Lower lobe of right lung (tissue), 2 donors: ENCODE measurements at places on chromosomes 7 and 10.

GRCh38 chr10:66192162-66192831 lies 733.5 kb upstream of the LRRTM3 start:
- no peak for DNase-seq

DNA sequence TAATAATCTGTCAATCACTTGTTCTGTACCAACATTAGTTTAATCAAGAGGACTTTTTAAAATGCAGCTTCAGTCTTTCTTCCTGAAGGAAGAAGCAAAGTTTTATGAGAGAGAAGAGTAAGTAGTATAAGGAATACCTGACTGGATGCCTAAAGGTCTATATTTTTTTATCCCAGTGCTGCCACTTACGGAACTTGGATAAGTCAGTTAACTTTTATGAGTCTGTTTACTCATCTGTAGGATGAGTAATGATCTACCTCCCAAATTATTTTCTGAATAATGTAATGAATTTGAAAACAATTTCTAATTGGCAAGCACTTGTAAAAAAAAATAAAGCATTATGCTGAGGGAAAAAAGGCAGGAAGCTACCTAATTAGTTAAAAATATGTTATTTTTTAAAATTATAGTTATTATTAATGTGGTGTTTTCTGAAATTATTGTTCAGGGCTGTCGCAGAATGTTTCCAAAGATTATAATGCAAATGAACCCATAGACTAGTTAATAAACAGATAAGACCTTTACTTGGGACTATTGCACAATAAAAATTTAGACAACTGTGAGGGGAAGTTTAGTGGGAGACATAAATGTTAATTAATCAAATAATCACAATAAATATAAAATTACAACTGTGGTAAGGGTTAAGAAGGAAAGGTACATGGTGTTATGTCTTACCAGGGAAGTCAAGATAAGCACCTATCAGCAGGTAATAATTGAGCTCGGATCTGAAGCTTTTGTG lies 24.6 kb downstream of the SLK start:
- DNase-seq: no peak

DNA sequence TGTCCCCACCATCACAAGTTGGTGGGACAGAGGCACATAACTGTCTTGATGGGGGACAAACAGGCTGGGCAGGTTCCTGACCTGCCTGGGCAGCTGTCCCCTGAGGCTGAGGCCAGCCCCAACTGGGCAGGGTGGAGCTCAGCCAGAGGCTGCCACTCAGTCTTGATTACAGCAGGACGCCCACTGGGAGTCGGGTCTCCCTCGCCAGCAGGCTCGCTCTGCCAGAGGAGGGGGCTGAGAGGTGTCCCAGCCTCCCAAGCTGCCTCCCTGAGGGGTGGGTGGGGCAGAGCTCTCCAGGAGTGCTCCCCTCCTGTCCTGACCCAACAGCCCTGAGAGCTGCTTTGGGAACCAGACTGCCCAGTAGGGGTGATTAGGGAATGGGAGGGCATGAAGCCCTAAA lies 1.8 kb upstream of the CAMK2G start:
- DNase-seq: no peak

DNA sequence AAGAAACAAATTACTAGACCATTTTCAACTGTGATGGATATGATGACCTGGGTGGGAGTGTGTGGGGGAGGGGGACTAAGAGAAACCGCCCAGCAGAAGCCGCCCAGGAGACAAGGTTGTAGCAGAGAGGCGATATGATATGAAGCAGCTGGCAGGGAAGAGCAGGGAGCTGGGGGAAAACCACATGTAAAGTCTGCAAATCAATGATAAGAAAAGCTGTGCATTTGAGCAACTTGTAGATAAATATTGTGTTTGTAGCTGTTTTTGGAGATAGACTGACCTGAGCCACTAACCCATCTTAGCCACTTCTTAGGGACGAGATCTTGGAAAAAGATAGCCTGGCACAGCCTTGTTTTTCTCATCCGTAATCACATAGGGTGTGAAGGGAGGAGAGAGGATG lies 252.6 kb downstream of the SEC23IP start:
- no peak for DNase-seq

- DNase-seq: no peak
Observed at GRCh38 chr7:10100572-10100971, 873.1 kb upstream of the PHF14 start.

- no peak for DNase-seq
Observed at GRCh38 chr7:134892963-134893362, 93.3 kb upstream of the AGBL3 start.

GRCh38 chr7:116236020-116236630 lies 25.8 kb downstream of the TES start:
- no peak for DNase-seq

- DNase-seq: no peak
Observed at GRCh38 chr10:118028619-118029018, 18.1 kb downstream of the RAB11FIP2 start.

DNA sequence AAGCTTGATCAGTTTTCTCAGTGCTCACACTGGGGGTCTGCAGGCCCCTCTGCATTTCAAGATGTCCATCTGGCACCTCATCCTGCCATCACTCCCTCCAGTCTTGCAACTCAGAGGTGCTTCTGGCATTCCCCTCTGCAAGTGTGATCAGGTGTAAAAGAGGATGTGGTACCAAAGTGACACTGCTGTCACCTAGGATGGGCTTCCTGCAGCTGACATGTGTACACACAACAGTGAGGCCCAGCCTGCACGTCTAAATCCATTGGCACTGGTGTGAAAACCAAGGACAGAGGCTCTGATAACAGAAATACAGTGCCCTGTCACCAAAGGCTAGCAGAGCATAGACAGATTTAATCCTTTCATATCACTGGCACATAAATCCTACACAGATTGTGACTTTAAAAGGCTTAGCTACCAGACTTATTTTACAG lies 162.5 kb upstream of the CELF2 start:
- no peak for DNase-seq

- no peak for DNase-seq
Observed at GRCh38 chr7:110839866-110840265, 251.1 kb upstream of the LRRN3 start.

- no peak for DNase-seq
Observed at GRCh38 chr10:78415111-78415510, 381.4 kb downstream of the RPS24 start.

- no peak for DNase-seq
Observed at GRCh38 chr7:22564511-22565045, 64.6 kb upstream of the STEAP1B start.

DNA sequence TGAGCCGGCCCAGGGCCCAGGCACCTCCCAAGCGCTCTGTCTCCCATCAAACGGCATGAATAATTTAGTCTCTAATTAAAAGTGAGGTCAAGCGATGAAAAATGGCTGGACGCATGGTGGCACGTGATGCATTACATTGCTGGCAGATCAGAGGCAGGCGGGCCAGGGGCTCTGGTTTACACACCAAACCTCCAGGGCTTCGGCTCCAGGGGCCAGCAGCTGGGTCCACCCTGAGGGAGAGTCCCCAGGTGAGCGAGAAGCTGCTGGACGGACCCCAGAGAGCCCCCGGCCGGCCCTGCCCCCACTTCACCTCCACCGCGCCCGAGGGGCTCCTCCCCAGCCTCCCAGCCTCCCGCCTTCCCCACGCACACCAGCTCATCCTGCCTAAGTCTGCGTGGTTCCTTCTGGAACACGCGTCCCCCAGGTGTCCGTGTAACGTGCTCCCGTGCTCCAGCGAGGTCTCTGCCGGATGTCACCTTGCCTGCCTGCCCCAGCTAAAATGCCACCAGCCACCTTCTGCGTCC lies 23.2 kb downstream of the UNCX start:
- DNase-seq: peak; percentile 37

DNA sequence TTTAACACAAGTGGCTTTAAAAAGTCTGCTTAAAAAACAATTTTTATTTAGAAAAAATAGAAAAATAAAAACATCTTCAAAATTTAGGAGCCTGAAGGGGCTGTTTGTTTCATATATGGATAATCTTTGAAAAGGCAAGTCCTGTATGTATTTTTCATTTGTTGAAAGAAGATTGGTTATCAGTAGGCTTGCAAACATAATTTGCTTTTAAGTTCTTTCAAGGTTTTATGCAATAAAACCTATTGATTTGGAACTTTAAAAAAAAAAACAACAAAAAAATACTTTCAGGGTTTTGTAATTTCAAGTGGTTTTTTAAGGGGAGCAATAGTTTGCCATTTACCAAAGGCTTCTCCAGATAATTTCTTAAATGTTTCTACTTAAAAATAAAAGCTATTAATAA lies 35.6 kb downstream of the MPLKIP start:
- no peak for DNase-seq

- no peak for DNase-seq
Observed at GRCh38 chr7:115672024-115672423, 358.5 kb downstream of the TFEC start.

DNA sequence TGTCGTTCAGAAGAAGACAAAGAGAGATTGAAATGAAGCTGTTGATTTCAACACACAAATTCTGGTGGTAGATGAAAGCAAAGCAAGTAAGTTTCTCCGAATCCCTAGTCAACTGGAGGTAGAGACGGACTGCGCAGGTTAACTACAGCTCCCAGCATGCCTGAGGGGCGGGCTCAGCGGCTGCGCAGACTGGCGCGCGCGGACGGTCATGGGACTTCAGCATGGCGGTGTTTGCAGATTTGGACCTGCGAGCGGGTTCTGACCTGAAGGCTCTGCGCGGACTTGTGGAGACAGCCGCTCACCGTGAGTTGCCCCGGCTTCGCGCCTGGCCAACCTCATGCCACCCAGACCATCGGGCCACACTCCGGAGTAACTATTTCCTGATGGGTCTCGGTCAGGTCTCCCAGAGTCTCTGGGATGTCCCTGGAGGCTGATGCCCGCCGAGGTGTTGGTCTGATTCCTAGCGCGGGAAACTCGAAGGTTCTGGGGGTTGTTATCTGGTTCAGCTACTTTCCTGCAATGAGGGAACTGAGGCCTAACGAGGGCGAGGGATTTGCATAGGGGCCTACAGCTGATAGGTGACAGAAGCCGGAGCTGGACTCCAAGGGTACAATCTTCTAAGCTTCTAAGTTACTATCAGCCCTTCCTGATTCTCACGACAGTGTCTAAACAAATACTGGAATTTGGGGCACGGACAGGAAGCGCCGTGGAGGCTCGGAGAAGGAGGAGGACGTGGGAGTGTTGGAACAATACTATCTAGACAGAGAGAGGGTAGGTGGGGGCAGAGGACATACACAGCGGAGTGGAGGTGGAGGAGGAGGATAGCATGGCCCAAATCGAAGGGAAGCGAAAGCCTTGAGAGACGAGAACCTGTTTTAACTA lies at the start of gene RPP30:
RPP30 (plus strand) TSS at position 209 of the 882 bp plus-strand sequence; CDS start at position 222, 13 bp downstream.
- peak; percentile 88 for DNase-seq

DNA sequence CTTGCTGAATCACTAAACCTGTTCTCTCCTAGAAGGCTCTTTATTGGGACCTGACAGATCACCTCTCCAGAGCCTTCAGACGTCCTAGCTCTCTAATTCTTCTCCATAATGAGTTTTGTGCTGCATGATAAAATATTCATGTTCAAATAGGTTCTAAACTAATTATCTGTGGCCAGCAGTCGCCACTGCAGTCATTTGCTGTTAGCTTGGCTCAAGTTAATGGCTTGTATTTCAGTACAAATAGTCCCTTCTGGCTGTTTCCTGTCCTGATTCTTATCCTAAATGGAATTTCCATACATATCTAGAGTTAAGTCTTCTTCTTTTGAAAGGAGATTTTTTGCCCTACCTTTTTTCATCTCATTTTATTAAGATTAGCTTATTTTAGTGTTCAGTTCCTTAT lies 303.2 kb downstream of the EXOC4 start:
- DNase-seq: no peak

- no peak for DNase-seq
Observed at GRCh38 chr7:120837599-120837998, 20.3 kb downstream of the TSPAN12 start.

GRCh38 chr7:126202177-126202576 lies 1050.6 kb downstream of the GRM8 start:
- DNase-seq: no peak

- no peak for DNase-seq
Observed at GRCh38 chr7:13981070-13981469, 8.4 kb downstream of the ETV1 start.

DNA sequence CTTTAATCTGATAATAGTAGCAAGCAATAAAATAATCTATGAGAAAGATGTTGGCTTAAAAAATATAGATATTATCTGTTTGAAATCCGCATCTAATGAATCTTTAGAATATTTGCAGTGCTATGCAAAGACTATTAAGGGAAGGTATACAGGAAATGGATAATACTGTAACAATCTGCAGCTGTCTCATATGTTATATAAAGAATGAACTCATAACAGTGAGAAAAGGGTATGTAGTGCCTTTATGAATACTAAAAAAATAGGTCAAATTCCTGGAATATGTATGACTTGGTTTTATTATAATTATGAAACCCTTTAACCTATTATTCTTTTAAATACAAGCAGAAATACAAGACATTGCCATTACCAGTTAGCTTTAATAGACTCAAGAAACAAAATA lies 105.1 kb upstream of the GPR22 start:
- DNase-seq: no peak

DNA sequence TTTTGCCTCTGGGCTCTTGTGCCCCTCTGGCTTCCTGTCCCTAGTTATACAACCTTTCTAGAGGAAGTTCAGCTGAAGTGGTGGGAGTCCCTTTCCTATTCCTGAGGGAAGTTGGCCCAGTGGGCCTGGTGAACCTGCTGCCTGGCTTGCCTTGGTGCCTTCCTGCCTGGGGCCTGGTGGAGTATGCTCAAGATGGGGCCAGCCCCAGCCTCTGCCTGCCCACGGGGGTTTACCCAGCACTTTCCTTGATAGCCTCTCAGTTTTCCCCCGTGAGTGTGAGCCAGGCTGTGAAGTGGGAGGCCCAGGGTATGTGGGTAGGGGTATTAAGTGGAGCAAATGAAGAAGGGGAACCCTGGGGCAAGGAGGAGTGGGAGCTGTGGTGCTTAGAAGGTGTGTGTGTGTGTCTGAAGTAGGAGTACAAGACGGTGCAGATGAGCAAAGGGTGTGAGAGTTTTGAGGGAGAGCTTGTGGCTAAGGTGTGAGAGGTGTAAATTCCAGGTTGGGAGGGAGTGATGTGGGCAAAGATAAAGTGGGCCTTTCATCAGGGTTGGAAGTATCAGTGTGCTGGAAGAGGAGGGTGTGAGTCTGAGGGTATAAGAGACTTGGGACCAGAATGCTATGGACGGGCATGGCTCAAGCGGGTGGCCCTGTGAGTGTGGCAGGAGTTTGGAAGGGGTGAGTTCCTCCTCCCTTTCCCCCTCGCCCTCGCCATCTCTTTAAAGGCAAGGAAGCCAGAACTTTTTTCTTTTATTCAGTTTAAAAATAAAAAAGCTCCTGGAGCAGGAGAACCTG lies 10.9 kb upstream of the PAX2 start:
- no peak for DNase-seq

DNA sequence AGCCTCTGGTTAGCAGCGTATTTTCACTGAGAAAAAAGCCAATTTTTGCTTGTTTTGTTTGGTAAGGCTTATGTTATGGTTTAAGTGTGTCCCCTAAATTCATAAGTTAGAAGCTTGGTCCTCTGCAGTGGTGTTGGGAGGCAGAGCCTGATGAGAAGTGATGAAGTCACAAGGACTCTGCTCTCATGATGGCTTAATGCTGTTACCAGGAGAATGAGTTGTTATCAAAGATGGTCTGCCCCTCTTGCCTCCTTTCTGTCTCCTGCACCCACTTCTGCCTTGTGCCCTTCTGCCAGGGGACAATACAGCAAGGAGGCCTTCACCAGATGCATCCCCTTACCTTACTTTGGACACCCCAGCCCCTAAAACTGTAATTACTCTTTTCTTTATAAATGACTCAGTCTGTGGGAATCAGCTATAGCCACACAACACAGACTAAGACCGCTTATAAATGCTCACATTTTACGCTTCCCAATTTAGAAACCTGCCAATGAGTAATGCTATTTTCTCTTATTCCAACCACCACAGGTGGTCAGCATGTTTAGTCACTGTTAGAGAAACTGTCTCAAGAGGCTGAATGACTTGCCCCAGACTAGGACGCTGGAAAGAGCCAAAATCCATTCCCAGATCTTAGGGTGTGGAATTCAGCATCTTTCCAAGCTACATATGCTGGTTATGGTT lies 6.1 kb upstream of the PKD1L1 start:
- DNase-seq: no peak
